CD8-positive, alpha-beta T cell (primary cell): ENCODE measurements at places on chromosomes 7 and 10.

DNA sequence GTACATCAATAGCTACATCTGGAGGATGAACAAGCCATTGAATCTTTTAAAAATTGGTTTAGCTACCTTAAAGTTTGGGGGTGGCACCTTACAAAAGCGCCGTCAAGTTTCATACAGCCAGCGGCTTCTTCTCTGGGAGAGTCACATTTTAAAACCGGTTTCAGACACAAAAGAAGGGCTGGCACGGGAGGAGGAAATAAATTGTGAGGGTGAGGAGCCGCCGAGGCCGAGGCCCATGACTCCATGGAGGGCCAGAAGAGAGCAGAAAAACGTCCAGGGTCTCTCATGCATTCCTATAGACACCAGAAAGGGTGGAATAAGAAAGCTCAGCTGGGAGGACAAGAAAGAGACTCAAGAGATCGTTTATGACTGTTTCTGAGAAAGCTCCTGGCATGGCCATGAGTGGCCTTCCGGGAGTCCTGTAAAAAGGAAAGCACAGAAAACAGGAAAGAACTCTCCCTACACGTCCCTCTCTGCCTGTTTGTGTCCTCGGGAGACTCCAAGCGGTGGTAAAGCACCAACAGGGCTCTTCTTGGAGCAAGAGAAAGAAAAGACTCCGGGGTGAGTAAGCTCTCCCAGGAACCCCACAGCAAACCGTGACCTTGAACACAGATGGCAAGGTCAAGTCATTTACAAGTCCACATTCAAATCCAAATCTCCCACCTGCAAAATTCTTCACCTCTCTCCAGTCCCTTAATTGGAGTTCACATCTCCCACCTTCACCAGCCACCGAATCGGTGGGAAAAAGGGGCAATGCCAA lies 1.8 kb downstream of the FRAT2 start:
- DNase-seq, result no peak

- DNase-seq, result no peak
Measured at GRCh38 chr7:103560136-103560535, 114.1 kb upstream of the SLC26A5 start.

GRCh38 chr10:52769966-52770365 lies 2.6 kb downstream of the MBL2 start:
- DNase-seq, result no peak

DNA sequence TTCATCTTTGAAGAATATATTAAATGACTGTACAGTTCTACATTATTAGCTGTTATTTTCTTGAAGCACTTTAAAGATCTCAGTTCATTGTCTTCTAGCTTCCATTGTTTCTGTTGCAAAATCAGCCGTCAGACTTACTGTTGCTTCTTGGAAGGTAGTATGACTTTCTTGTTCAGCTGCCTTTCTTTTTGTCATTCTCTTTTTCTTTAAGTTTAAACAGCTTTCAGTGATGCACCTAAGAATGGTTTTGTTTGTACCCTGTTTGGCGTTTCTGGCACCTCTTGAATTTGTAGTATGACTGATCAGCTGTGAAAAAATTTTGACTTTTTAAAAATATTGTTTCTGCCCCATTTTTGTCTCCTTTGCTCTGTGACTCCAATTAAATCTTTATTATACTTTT lies 9.3 kb downstream of the MKLN1 start:
- no peak for DNase-seq

DNA sequence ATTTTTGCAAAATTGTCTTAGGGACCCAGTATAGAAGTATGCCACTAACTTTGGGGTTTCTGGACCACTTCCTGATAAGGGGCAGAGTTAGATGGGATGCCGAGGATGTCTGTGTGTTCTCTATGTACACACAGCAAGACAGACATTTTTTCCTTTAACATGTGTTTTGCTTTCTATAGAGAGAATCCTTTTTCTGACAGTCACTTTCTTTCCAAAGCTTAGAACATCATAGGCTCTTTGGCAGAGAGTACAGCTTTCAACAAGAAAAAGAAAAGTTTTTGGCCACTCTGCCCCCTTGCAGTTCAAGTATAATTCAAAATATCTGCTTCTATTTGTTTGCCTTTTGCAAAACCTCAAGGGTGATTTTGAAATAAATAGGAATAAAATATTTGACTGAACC lies 44.1 kb downstream of the PAPSS2 start:
- DNase-seq, result no peak

GRCh38 chr10:116155191-116155590 lies 117.8 kb downstream of the GFRA1 start:
- DNase-seq, result no peak

DNA sequence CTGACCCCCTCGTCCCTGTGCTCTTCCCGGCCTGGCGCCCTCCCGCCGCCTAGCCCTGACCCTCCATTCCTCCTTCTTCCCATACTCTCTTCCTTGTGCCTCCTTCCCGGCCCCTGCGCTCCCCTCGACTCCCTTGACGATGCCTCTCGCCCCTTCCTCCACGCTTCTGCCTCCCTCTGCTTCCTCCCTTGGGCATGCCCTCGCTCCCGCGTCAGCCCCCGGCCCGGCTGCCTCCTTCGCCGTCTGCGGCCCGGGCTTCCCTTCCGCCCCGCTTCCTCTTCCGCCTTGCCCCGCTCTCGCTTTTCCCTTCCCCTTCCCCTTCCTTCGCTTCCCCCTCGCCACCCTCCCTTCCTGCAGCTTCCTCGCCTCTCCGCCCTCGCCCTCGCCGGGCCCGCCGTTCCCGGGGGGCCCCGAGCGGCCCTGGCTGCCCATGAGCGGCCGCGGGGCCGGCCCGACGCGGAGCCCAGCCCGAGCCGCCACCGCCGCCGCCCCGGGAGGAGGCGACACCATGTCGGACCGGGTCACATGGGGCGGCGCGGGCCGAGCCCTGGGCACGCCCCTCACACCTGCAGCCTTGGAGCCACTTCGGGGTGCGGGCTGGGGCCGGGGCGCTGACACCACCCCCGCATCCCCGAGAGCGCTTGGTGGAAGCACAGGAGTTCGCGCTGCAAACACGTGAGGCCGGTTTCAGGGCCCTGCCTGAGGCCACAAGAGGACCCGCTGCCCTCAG lies at the start of gene FBXW4:
TSS of gene FBXW4 (minus strand) at position 497 of the 730 bp plus-strand sequence. CDS start at position 432, 65 bp downstream.
- DNase-seq, result peak; percentile 86

DNA sequence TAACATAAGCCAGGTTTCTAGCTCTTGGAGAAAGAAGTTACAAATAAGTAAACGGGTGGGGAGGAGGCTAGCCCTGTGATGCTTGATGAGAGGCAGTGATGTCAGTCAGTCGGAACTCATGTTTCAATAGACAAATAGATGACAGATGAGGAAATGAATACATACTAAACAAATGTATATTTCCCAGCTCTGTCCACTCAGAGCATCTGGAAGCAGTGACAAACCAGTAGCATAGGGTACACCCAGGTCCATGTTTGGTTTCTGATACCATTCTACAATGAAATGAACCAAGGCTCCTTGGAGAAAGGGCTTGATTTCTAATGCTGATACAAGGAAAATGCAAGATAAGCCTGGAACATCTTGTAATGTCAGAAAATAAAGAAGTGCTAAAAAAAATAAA lies 30.6 kb downstream of the PODXL start:
- DNase-seq, result no peak

DNA sequence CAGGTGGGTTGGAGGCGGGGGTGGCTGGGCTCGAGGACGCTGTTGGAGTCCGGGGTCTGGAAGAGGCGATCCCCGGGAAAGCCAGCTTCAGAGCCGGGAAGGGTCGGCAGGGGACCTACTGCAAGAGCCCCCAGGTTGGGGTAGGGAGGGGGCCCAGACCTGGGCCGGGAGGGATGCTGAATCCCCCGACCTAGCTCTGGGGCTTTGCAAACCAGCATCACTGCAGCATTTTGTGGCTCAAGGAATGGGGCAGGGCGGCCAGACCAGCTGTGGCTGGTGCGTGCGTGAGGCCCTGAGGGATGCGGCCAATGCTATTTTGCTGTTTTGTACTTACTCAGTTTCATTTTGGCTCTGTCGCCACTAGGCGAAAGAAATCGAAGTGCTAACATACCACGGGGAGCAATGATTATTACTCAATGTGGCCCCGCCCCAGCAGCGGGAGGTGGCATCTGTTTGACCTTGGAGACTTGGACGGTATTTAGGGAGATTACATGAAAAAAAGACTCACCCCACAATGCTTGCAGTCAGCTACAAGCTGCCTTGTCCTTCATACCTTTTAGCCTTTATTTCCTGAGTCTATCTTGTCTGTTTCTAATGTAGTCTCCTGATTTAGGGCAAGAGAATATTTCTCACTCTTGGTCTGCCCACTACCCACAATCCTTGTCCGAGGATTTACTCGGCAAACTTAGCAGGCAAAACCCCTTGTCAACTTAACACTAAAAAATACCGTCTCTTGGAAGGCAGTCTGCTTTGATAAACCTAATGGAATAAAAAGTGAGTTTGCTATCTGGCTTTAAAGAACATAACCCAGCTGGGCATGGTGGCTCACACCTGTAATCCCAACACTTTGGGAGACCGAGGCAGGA lies 16.2 kb downstream of the HSPB1 start:
- peak; percentile 62 for DNase-seq

DNA sequence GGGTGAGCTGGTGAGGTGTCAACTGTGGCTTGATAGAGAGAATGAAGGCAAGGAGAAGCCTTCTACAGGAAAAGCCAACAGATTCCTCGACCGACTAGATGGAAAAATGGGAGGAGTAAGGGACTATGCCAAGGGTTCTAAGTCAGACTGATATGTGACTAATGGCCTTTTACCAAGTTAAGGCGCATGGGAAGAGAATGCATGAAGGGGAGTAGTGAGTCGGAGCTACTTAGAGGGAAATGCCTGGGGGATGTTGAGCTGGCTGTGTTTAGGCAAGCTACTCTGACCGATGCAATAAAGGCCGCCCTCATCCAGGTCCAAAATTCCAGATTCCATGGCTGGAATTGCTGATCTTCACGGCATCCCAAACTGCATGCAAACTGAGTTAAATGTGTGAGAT lies 48.2 kb downstream of the APBB1IP start:
- DNase-seq, result no peak

DNA sequence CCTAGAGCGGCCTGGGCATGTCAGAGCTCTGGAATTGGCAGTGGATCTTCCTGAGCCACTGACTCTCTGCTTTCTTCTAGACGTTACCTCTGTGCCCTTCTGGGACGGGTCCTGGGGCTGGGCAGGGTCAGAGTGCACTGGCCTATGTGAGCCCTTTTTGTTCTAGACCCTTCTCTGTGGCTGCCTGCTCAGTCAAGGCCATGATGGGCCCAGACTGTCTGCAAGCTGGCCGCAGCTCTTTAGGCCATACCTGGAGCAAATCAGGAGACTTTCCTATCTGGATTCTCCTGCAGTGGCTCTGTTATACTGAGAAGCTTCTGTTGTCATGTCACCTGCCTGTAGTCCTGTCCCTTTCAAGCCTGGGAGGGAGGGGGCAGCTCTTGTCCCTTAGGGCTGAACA lies 70.1 kb downstream of the ADCY1 start:
- no peak for DNase-seq

GRCh38 chr10:125605167-125605566 lies 77.8 kb downstream of the TEX36 start:
- DNase-seq, result no peak

- no peak for DNase-seq
Measured at GRCh38 chr7:98887038-98887437, 8.7 kb downstream of the TRRAP start.

- no peak for DNase-seq
Measured at GRCh38 chr7:6164491-6164890, 107.9 kb downstream of the CYTH3 start.

GRCh38 chr10:102757323-102757722 lies 13.6 kb downstream of the WBP1L start:
- no peak for DNase-seq

GRCh38 chr10:61899997-61900828 lies 1.3 kb upstream of the ARID5B start:
- peak; percentile 50 for DNase-seq

DNA sequence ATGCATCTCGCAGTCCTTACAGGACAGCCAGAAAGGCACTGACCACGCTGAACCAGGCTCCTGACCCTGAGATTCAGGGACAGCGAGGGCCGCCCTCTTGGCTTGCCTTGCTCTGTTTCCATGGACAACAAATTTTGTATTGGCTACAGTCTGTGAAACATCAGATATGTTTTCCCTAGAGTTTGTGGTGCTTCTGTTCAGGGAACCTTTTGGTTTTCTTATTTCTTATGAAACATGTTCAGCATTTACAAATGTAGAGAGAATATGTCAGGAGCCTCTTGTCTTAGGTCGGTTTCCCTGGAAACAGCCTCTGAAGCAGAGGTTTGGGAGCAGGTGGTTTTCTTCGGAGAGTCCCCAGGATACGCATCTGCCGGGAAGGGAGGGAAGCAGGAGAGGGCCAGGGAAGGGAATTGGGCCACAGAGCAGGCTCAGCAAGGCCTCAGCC lies 260.1 kb downstream of the CCDC3 start:
- DNase-seq, result no peak

GRCh38 chr10:68721673-68722335 lies 765 bp downstream of the CCAR1 start:
- DNase-seq, result no peak

DNA sequence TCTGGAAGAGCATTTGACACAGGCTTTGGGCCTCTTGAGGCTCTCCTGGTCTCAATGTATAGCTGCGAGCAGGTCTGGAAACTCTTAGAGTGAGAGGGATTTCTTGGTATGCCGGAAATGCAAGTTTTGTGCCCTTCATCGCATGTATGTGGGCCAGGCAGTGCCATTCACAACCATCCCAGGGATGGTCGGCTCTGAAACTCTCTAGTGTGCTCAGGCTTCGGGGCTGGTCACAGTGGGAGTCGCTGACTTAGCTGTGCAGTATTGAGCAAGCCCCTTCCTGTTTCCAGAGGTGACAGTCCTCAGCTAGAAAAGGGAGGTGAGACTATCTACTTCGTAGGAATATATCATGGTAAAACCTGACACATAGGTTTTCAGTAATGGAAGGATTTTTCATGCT lies 2.0 kb upstream of the AOAH start:
- DNase-seq, result peak; percentile 59

- no peak for DNase-seq
Measured at GRCh38 chr7:24401628-24402593, 117.9 kb downstream of the NPY start.
